Nephron progenitor cell (in vitro differentiated cells): ENCODE measurements at places on chromosomes 2 and 18.
A peak's percentile ranks its signal among the peaks of the same experiment; 100 is the strongest.

DNA sequence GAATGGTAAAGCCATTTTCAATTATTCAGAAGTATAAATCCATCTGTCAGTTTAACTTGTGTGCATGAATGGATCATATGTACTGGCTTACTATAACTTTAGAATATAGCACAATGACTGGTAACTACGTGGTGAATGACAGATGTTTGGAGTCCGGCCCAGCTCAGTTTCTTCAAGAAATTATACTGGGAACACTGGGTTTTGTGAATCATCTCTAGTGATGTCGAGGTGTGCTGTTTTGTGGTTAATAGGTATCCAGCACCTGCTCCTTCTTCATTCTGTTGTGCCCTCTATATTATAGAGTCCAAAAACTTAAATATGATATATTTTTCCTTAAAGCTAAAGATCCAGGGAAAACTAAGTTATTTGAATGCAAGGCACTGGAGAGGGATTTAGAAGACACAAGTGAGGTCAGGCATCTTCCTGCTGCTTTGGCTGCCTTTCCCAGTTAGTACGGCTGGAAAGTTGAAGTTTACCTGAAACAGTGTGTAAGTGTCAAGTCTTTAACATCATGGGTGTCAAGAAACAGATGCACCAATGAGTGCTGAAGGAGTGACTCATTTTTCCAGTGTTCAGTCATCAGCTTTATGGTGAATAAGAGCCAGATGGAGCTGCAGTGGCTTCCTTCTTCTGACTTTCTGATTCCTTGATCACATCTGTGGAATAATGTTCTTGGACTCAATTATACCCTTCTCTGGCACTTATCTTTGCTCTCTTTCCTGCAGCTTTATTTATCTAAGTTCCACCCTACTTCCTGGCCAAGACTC, 1079.5 kb upstream of the CELF4 start:
- no peak for DNase-seq

DNA sequence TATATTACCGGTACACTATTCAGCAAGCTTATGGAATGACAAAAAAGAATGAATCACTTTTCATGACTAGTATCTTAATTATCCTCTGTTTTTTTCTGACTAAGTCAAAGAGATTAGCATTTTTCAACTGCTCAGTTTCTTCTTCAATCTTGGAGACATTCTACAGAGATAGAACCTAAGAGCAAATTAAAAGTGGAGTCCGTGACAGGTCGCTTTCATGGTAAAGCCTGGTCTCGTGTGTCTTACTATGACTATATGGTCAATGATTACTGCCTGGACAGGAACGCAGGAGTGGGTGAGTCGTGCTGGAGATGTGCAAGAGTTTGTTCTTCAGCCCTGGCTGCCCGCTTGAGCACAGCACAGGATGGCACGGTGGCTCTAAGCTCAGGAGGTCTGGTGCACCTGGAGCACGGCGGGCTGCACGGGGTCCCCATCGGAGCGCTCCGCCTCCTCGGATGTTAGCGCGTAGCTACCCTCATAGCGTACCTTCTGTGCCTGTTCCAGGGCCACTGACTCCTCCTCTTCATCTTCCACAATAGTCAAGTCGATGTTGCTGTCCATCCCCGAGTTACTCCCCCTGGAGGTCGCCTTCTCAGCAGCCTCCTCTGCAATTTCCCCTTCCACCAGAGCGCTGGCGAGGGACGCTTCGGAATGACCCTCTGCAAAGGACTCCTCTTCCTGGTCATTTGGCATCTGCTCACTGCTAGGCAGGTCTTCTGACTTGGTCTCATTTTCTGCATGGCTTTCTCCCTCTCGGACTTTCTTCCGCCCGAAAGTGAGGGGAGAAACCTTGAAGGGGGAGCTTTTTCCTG, 11.1 kb downstream of the CAVIN2 start:
- DNase-seq, result no peak

GRCh38 chr2:182941121-182941722, 74.8 kb upstream of the FRZB start:
- DNase-seq, result no peak

DNA sequence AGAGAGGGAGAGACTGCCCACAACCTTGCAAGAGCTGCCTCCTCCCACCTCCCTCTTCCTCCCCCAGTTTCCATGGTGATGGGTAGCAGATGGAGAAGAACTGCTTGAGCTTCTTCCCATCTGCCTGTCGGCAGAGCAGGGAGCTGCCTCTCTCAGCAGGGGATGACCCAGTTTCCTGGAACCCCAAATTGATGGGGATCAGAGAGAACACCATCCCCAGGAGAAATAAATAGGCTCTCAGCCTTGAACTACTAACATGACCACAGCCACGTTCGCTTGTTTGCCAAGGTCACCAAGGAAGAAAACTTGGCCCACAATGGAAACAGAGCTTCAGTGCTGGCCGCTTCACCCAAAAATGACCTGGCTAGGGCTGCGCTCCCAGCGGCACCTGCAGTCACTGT, 82.2 kb downstream of the ADD2 start:
- no peak for DNase-seq

- peak; percentile 36 for DNase-seq
Observed at GRCh38 chr2:215003001-215003400, 135.4 kb downstream of the ABCA12 start.

- DNase-seq, result peak; percentile 8
Observed at GRCh38 chr18:6610466-6610865, 119.0 kb upstream of the ARHGAP28 start.

DNA sequence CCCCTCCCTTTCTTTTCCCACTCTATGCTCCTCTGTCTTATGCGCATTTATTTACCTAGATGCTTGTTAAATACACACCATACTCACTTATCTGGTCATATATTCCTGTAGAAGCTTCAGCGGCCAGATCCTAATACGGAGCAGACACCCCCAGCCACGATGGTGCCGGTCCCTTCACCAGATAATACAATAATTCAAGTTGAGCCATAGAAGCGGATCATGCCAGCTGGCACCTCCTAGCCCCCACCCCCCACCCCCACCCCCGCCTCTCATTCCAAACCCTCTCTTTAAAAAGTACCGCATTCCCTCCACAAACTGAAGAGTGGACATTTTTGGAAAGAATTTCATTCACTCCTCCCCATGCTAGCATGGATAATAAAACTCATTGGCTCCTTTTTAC, 95.2 kb downstream of the BIN1 start:
- no peak for DNase-seq

DNA sequence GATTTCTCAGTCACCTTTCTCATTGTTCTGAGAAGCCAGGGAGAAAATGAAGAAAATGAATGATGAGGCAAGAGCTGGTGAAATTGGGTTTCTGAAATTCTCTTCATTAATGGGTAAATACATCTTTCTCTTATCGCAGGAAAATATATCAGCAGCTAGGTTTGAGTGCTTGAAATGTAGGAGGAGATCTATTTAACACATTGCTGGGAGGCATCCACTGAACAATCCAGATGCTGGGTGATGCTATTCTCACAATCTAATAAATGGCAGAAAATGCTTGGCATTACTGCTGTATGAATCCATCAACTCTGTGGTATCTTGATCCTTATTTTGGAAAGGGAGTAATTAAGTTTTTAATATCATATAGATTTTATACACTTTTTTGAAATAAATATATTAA, 199.6 kb upstream of the LRP1B start:
- DNase-seq, result no peak

GRCh38 chr2:108988796-108989713, at the start of gene EDAR:
Gene EDAR, minus strand, starts transcription at chr2:108989220. Its CDS starts 58,206 bp downstream, at chr2:108931014.
- DNase-seq, result peak; percentile 51

DNA sequence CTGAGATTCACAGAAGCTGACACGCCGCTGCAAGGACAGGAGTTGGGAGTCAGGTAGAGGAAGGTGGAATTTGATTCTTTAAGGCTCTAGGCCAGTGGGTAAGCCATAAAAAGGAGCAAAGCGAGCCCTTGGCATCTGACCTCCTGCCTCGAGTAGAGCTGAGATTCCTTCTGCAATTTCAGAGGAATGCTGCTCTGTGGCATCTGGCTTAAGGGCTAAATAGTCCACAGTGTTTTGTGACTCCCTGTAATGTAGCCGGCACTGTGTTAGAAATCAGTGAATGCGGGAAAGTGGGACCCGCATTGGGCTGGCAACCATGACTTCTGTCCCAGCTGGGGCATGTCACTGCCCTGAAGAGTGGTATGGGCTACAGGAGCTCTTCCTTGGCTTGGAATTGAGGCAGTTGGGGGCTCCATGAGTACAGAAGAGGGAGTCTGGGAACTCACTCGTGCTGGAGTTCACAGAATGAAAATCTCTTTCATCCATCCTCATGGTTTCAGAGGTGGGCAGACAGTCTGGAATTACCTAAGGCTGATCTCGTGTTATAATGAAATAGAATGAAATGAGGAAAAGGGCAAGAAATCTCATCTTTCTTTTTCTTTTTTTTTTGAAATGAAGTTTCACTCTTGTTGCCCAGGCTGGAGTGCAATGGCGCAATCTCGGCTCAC, 12.7 kb upstream of the MYCN start:
- no peak for DNase-seq

DNA sequence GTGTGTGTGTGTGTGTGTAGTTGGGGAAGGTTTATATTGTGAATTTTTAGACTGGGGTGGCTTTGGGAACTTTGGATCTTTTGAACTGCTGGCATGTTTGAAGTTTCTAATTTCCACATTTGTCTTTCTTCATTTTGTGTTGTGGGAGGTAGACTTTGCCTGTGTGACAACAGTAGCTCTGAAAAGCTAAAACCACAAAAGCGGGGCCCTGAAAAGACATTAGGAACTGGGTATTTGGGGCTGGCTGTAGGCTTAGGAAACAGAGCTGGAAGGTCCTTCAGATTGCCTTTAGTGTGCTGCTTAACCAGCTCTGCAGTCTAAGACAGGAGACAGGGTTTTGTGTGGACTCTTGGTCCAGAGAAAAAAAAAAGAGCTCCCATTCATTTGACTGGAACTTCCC, 27.2 kb upstream of the DOCK10 start:
- DNase-seq, result no peak

DNA sequence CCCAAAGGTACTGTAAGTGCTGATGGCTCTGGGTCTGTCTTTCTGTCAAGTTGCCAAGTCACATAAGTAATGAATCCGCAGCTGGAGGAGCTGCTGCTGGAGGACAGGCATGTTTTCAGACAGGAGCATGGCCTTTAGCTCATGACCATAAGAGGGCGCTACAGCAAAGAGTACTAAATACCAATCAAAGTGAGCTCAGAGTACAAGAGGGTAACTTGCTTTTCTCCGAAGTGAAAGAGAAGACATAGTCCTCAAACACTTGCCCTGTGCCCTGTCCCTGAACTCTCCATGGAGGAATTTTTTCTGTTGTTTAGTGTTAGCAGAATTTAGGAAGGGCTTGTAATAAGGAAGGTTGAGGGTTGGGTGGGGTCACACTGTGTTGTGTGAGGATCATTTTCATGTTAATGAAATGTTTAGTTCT, 58.0 kb upstream of the EML6 start:
- DNase-seq, result peak; percentile 41

GRCh38 chr2:2192091-2192955, 138.8 kb downstream of the MYT1L start:
- DNase-seq, result no peak

DNA sequence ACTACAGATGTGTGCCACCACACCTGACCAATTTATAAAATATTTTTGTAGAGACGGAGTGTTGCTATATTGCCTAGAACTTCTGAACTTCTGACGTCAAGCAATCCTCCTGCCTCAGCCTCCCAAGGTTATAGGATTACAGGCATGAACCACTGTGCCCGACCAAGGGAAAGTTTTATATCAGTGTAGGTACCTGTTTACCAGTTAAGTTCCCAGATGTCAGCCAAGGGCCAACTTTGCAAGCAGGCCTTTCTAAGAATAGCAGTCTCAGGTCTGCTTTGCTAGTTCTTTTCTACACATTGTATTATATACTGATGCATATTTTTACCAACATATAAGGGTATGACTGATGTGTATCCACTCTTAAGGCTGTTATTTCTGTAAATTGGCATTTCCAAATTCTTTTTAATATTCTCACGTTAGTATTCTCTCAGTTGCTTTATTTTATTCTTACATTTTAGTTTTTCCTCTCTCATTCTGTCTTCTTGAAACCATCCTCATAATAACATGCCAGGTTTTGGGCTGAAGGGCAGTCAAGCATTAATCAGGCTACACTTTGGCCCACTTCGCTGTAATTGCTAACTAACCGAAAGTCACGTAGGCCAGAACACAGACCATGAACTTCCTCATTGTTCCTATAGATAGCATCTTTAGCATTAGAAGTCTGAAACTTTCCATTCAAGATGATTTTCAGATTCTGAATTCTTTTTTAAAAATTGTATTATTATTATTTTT, 25.0 kb upstream of the CXXC1 start:
- no peak for DNase-seq

DNA sequence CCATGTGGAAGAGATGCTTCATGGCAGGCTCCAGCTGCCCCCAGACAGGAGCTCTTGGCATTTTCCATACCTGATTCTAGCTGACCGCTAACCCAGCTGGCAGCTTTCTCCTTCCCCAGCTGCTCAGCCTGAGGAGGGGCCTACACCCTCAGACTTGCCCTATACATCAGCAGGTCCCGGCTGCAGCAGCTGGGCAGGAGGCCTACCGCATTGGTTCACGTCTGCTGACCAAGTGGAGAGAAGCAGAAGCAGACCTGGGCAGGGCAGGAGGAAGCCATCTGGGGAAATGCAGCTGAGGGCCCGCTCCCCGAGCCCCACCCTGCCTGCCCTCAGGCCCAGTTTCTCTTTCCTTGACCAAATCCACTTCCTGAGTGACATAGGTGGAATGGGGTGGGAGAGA, 50.7 kb downstream of the LBH start:
- no peak for DNase-seq

- DNase-seq, result peak; percentile 10
Observed at GRCh38 chr2:28868611-28869010, 1.5 kb downstream of the TRMT61B start.
